ENCODE measurements at places on chromosomes 2 and 18.

DNA sequence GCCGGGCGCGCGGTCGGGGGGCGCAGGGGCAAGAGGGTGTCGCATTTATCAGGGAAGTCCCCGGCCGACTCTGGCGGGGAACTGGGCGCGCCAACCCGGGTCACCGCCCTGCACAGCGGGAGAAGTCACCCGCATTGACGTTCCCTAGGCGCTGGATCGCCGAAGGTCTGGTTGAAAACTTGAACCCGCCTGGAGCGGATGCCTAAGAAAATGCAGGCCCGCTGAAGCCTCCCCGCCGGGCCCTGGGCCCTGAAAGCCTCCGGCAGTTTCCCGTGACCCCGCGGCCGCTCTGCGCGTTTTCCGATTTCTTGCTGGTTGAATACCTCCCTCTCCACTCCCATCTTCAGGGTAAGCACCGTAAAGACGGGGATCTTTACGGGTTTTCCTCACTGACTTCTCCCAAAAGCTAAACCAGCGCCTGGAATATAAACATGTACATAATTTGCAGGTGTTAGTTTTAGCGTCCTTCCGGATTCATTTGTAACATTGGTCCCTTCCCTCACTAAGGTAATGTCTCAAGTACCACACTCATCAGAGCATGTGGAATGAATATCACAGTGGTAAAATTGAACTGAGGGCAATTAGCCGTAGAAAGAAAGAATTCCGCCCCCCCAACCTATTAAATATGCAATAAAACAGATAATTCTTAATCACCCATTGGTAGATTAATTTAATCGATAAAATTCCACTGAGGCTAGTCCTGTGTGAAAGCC, 675 bp upstream of the SPIRE1 start:
- peak; percentile 69 for DNase-seq

DNA sequence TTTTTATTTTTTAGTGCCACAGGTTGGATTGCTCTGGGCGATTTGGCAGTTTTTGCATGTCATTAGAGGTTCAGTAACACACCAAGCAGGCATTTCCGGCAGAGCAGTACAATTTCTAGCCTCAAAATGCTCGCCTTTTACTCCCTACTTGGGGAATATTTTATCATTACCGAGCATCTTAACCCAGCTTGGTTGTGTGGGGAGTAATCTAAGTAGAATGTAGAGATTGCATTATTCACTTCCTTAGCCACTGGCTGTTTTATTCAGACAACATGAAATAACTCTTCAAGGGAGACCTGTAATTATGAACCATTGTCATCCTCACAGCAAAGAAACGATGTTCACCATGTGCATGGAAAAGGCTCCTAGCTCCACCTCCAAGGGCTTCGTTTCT, 13.1 kb downstream of the GRP start:
- no peak for DNase-seq

DNA sequence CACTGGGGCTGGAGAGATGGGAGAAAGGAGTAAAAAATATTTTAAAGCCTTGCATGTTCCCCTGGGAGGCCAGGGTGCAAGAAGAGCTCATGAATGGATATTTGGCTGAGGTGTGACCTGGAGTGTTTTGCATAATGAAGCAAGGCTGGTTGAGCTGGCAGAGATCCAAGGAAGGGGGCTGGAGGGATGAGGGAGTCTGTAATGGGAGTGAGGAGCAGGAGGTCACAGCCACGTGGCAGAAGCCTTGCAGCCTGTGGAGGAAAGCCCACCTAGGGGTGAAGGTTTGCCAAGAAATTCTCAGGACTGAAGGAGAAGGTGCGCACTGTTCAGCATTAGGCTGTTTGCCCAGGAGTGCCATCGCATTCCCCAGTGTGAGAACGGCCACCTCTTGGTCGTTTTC, 40.3 kb upstream of the ATP8B1 start:
- DNase-seq, result peak; percentile 37

DNA sequence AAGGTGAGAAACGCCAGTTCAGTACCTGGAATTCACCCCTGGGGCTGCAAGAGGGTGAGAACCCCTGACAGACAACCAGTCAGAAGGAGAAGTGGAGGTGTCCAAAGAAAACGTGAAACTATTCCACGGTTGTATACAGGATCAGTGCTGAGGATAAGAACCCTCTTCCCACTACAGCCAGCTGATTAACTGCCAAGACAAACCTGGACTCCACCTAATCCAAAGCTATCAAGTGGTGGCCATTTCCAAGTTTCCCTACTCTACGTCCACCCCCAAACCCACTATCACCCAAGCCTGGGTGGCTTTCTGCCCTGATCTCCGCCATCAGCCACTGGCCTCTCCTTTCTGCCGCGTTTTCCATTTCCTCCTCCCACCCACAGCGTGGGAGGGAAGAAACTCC, 312.3 kb upstream of the ID2 start:
- no peak for DNase-seq

GRCh38 chr2:85777441-85777861, 23.7 kb downstream of the ATOH8 start:
- no peak for DNase-seq

DNA sequence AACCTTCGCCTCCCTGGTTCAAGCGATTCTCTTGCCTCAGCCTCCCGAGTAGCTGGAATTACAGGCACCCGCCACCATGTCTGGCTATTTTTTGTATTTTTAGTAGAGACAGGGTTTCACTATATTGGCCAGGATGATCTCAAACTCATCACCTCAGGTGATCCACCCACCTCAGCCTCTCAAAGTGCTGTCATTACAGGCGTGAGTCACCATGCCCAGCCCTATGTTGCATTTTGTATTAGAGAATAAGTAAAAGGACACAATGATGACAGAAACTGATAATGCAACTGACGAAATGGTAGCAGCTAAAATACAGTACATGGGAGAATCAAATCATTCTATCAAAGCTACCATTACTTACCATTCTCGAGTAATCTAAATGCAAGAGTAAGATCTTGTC, 276.7 kb downstream of the DSEL start:
- no peak for DNase-seq

DNA sequence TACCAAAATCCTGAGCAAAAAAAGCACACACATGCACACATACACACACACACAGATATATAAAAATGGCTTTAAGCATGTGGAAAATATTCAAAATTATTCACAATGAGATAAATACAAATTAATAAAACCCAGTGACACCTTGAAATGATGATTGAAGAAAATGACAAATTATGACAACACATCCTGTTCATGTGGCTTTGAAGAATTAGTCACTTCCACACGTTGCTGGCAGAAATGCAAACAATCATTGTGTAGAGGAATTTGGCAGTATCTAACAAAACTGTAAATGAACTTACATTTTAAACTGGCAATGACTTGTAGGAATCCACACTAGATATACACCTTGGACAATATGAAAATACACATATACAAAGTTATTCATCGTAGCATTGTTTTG, 95.8 kb upstream of the RGPD4 start:
- DNase-seq, result no peak

DNA sequence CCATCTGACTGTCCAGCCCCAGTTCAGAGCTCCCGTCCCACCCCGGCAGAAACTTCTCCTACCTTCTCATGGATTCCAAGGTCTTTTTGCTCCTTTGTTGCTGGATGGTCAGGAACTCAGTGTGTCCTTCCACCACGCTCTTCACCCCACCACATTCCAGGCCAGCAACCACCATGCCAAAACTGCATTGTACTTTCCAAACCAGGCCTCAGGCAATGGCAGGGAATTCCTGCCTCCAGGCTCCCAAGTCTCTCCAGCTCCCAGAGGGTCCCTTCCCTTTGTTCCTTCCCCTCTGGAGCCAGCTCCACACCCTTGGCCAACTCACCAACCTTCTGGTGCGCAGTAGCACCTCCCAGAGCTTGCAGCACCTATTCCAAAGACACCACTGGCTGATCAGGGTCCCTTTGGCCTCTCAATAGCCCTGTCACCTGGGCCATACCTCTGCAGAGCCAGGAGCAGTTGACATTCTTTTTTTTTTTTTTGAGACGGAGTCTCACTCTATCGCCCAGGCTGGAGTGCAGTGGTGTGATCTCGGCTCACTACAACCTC, 8.1 kb downstream of the CHMP1B start:
- no peak for DNase-seq

DNA sequence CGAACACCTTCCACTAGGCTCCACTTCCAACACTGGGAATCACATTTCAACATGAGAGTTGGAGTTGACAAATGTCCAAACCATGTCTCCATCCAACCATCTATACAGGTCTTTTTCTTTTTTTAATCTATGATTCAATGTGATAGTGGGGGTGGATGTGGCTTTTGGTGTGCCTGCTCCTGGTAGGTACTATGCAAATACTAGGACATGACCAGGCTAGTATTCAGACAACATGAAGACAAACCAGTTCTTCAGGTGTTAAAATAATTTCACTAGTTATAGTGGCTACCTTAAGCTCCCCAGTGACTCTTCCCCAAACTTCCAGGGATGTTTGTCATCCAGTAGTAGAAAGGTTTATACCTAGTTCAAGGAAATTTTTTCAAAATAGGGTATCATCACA, 387.5 kb downstream of the CDH2 start:
- no peak for DNase-seq

DNA sequence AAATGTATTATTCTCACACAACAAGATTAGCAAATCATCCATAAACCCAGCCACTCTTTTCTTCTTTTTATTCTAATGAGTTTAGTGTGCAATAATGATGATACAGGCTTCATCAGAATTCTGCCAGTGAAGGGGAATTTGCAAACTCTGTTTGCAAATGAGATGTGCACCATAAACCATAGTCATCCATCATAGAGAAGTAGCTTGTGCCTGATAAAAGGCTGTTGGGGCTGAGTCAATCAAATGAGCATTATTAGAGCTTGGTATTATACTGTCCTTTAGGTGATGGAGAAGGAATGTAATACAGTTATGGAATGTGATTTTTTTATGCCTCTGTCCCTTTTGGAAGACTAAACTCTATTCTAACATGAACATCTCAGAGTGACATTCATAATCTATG, 101.8 kb downstream of the DCC start:
- no peak for DNase-seq

DNA sequence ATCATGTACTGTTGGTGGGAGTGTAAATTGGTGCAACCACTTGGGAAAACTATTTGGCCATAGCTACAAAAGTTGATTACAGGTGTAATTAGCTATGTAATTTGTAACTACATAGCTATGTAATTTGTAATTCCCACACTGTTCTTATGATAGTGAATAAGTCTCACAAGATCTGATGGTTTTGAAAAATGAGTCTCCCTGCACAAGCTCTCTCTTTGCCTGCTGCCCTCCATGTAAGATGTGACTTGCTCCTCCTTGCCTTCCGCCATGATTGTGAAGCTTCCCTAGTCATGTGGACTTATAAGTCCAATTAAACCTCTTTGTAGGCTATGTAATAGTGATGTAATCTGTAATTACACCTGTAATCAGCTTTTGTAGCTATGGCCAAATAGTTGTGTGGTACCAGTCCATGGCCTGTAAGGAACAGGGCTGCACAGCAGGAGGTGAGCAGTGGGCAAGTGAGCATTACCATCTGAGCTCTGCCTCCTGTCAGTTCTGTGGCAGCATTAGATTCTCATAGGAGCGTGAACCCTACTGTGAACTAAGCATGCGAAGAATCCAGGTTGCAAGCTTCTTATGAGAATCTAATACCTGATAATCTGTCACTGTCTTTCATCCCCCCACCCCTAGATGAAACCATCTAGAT, 133.7 kb upstream of the COPS8 start:
- no peak for DNase-seq

- no peak for DNase-seq
Observed at GRCh38 chr2:212708355-212708754, 169.8 kb upstream of the ERBB4 start.

DNA sequence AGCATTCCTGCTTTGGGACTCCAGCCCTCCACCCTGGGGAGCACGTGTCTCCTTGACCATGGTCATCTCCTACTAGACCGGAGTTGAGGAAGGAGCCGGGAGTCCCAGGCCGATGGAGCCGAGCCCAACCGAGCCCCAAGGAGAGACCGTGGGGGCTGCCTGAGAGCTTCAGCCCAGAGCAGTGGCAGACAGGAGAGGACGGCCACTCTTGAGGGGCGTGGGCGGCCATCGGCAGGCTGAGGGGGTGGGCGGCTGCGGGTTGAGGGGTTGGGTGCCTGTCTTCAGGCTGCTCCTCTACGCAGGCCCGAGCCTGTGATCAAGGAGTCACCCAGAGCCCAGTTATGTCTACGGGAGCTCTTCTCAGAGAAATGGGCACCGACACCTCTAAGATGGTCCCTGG, 158.7 kb downstream of the PXDN start:
- no peak for DNase-seq

- no peak for DNase-seq
Observed at GRCh38 chr2:226788064-226788463, 11.6 kb downstream of the IRS1 start.

DNA sequence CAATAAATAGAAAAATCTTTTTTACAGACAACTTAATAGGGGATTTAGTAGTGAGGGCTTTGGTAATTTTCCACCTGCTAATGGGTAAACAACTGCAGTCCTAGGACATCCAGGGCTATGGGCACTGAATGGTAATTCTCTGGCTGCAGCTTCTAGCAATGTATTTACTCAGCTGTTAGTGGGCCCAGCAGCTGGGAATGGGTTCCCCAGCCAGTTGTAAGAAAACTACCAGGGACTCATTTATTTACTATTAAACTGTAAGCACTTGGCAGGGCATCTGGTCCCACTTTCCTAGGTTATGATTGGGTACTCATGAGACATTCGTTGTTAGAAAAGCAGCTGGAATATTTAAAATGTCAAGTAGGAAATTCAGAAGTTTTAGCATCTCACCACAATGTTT, 363.8 kb upstream of the TRIB2 start:
- DNase-seq, result no peak

DNA sequence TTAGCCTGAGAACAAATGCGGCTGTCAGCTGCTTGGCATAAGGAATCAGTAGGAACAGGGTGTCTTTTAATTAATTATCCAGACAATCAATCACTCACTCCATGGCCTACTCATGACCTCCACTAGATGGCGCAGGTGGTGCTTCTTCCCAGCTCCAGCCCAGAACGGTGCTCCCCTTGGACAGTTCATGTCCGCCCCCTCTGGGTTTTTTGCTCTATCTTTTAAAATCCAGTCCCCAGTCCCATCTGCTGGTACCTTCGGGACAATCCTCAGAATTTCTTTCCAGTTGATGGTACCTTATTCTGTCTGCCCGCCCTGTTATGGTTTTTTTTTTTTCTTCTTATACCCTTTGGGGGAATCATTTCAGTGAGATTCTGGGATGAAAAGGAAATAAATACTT, 99.8 kb downstream of the CACNB4 start:
- DNase-seq, result peak; percentile 38

GRCh38 chr2:28547906-28548600, 52.2 kb downstream of the PLB1 start:
- DNase-seq, result no peak

DNA sequence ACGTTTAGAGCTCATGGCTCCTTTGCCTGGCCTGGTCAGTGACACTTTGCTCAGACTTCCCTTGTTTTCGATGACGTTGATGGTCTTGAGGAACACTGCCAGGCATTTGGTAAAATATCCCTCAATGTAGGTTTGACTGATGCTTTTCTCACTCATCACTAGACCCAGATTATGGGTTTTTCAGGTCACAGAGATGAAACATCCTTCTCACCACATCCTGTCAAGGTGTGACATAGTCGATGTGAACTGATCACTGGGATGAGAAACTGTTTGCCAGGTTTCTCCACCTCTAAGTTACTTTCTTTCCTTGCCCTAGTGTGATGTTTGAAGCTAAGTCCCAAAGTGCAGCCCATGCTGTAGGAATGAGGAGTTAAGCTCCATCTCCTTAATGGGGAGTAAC, 81.5 kb downstream of the AFF3 start:
- no peak for DNase-seq

All from NCI-H524 (cell line).